ENCODE measurements at places on chromosomes 11 and 22.

- DNase-seq = no peak
Measured at GRCh38 chr11:19352771-19353160, 112.0 kb upstream of the E2F8 start.

GRCh38 chr22:38826386-38826785 lies 17.4 kb downstream of the NPTXR start:
- DNase-seq = no peak

DNA sequence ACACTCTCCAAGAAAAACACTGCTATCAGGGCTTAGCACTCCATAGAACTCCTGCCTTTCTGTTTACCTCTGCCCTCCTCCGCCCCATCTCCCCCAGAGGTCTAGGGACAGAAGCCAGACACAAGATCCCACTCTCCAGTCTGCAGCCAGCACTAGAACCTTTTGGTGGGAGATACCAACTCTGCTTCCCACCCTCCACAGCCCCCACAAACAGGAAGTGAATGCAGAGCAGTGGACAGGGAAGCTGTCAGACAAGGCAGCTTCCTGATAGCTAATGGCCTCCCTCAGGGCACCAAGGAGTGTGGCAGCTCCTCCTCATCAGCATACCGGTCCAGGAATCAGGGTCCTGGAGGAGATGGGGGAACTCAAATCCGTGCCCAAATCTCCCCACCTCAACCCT lies 5.1 kb downstream of the SCN4B start:
- DNase-seq = peak; percentile 37

- peak; percentile 53 for DNase-seq
Measured at GRCh38 chr22:27879923-27880322, 39.1 kb downstream of the PITPNB start.

DNA sequence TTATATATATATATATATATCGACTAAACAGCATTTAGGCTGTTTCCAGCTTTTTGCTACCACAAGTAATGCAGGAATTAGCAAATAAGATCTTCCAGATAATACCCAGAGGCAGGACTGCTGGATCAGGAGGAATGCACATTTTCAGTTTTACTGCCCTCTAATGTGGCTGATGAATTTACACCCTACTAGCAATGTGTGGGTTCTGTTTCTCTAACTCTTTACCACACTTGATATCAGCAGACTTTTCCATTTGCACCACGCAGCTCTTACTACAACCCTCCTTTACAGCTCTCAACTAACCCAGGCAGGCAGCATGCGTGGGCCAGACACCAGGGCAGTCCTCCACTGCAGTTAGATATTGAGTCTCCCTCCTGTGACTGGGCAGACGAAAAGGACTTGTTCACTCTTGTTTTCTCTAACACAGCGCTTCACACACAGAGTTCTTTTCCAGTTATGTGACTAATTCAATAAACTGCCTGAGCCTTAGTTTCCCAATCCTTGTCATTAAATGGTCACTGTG lies 67.7 kb downstream of the IGLL5 start:
- no peak for DNase-seq

DNA sequence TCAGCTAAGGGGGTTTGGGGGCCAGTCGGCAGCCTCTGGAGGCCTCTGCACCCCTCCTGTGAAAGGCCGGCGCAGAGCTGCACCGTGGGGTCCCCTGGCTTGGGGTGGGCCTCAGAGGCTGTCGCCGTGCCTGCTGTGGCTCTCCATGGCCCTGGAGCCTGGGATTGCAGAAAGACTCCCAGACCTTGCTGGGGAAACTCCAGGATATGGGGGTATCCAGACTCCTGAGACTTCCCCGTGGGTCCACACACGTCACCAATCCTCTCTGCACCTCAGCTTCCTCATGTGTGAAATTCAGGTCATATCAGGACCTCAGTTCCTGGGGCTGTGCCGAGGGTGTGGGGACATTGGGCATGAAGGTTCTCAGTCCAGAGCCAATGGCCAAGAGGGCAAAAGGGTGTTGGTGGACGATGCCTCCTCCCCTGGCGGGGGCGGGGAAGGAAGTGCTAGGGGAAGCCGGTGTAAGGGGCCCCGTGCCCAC lies 97.1 kb downstream of the KCNQ1 start:
- DNase-seq = no peak

DNA sequence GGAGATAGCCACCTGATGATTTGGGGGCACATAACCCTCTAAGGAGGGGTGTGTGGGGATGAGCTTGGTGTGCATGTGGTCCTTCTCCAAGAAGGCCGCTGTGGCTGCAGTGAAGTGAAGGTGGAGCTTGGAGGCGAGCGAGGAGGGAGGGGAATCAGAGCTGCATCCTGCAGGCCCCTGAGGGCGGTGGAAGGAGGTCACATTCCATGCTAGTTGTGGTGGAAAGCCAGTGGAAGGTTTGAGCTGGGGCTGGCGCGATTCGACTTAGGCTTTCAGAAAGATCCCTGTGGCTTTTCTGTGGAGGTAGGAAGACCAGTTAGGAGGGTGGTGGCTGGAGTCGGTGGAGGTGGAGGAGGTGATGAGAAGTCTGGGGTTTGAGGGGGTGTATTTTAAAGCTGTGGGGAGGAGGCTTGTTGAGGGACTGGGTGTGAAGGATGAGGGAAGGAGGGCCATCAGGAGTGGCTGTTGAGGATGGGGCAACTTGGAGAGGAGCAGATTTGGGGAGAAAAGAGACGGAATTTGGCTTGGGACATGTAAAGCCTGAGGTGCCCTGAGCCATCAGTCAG lies 62.0 kb downstream of the TBC1D22A start:
- DNase-seq = no peak
